ENCODE measurements at places on chromosomes 16 and 17. TPM values are rescaled to one million over a fixed set of nuclear protein-coding genes. Genes with fewer than 3 reads are reported as not detected.

DNA sequence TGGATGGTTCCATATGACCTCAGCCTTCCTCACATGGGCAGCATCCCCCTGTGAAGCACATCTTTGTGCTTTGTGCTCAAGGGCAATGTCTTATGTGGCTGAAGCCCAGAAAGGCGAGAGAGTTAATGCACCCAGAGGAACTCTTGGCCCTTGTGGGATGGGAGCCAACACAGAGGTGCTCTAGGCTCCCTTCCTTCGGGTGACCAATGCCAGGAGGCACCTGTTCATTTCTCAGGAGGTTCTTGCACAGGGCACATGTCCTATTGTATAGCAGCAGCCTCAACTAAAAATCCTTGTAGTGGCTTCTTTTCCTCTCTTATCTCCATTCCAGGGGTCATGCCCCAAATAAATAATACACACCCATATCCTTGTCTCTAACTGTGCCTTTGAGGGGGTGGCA is 83.7 kb upstream of the DNAH9 start:
- DNase-seq = no peak

- DNase-seq = no peak
These were observed 336.5 kb upstream of the CDH5 start for GRCh38 chr16:66030036-66030435.

GRCh38 chr16:75109732-75110243 is 6.8 kb downstream of the LDHD start:
- DNase-seq = no peak

GRCh38 chr16:88628512-88628974 is 9.8 kb upstream of the IL17C start:
- DNase-seq = no peak

DNA sequence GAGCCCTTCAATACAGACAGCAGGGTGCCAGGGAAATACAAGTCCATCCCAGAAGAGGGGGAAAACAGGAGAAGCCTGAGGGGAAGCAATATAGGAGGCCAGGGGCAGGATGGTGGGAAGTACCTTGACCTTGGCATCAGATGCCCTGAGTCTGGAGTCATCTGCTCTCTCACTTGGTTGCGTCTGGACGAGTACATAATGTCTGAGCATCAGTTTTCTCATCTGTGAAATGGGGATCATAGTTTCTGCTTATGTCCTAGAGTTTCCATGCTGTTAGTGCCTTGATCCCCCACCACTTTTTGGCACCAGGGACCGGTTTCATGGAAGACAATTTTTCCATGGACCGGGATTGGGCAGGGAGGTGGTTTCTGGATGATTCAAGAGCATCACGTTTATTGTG is 2.3 kb downstream of the STAT5A start:
- DNase-seq = no peak

GRCh38 chr16:14042706-14043105 is 28.4 kb upstream of the MRTFB start:
- DNase-seq = no peak

DNA sequence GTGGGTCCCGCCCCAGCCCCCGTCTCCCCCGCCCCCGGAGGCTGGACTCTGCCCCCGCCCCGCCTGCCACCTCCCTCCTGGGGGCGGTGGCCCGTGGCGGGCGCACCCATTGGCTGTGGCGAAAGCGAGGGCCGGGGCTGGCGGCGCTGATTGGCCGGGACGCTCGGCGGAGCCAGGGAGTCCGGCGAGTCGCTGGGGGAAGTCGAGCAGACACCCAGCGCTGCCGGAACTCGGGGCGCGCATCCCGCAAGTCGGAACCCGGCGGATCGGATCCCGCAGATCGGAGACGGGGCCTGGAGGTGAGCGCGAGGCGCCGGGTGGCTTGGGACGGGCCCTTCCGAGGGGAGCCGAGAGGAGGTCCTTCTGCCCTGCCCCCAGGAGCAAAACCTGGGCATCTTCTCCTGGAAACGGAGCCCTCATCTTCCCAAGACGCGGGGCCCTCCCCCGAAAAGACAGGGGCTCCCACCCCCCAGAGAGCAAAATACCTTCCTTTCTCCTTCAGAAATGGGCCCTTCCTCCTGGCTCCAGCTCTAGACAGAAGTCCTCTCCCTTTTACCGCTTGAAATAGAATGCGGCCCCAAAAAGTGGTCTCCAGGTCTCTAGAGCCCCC is at the start of gene ABAT:
Gene ABAT, plus strand, starts transcription at position 205 of the 610 bp plus-strand sequence. CDS start 61,123 bp downstream, outside the sequence.
- peak; percentile 85 for DNase-seq

DNA sequence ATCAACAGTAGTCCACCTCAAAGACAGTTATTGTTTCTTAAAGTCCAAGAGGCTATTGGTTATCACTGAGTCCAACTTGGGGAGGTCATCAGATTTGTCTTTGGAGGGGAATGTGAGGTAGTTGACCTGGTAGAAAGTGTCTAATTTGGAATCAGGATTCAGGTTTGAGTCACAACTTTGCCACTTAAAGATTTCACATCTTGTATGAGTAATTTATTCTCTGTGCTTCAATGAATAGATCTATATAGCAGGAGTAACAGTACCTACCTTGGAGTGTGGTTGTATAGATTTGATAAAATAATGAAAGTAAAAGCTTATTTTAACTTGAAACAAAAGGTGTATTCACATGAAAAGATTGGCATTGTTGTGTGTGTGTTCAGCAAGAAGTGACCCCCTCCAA is 119.3 kb upstream of the TBX2 start:
- no peak for DNase-seq

- DNase-seq = no peak
These were observed 1.7 kb downstream of the ADORA2B start for GRCh38 chr17:15946611-15947120.

- DNase-seq = no peak
These were observed 542 bp downstream of the CBX4 start for GRCh38 chr17:79838522-79839274.

- DNase-seq = no peak
These were observed 741 bp upstream of the GRB2 start for GRCh38 chr17:75406222-75406615.

- no peak for DNase-seq
These were observed 17.2 kb upstream of the NSMCE1 start for GRCh38 chr16:27285676-27286196.

NT5M gene
- 3.9 TPM for polyA plus RNA-seq

DNA sequence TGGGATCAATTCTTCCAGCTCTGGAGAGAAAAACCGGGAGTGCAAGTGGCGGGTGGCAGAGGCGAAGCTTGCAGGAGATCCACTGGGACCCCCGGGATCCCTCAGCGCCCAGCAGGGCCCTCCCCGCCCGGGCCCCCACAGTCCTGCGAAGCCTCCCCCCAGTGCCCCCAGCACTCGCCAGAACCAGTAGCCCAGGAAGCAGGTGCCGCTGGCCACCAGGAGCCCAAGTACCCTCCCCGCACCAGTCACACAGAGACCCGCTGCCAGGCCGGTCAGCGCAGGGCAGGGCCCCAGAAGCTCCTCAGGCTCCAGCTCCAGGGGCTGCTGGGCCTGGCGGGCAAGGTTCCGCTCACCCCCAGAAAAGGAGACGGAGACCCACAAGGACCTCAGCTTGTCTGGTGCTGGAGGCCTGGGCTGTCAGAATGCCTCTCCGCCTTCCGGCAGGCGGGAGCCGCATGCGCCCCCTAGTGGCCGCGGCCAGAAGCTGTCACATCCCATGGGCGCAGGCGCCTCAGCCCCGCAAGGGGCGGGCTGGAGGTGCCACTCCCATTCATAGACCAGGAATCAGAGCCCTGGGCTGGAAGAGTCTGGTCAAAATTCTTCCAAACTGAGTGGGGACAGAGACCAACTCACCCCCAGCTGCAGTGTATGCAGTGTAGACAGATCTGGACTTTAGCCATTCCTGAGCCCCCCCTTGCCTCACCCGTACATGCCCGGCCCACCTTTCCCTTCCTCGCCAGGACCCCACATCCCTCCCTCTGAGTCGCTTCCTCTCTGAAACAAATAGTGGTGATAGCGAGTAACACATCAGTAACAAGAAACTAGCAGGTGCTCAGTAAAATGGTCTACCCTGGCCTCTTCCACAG is 1002.3 kb downstream of the KCNJ18 start:
- DNase-seq = no peak

MPO gene
- polyA plus RNA-seq = 2.4 TPM

CLN3 gene
- polyA plus RNA-seq = 32.5 TPM

- no peak for DNase-seq
These were observed 816.2 kb upstream of the SOX9 start for GRCh38 chr17:71304498-71305158.

DNA sequence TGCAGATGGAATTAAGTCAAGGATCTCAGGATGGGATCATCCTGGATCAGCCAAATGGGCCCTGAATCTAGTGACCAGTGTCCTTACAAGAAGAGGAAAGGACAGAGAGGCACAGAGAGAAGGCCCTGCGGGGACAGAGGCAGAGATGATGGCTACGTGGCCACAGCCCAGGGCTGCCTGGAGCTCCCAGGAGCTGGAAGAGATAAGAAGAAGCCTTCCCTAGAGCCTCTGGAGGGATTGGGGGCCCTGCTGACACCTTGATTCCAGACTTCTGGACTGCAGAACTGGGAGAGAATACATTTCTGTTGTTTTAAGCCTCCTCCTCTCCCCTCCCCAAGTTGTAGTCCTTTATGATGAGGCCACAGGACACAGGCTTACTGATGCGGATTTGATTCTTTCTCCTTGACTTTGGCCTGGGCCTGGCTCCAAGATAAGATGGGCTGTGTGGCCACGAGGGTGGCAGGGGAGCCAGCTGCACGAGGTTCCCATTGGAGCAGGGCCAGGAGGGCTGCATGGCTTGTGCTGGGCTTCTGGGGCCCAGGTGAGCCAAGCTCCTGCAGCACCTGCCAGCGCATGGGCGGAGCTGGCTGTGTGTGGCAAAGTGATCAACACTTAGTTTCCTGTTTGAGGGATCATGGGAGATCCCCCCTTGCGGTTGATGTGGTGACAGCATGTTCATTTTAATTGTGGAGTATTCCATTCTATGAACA is 146.1 kb downstream of the IRF8 start:
- DNase-seq = no peak

TSPAN10 gene
- 4.0 TPM for polyA plus RNA-seq

BCL6B gene
- 21.8 TPM for polyA plus RNA-seq

DNA sequence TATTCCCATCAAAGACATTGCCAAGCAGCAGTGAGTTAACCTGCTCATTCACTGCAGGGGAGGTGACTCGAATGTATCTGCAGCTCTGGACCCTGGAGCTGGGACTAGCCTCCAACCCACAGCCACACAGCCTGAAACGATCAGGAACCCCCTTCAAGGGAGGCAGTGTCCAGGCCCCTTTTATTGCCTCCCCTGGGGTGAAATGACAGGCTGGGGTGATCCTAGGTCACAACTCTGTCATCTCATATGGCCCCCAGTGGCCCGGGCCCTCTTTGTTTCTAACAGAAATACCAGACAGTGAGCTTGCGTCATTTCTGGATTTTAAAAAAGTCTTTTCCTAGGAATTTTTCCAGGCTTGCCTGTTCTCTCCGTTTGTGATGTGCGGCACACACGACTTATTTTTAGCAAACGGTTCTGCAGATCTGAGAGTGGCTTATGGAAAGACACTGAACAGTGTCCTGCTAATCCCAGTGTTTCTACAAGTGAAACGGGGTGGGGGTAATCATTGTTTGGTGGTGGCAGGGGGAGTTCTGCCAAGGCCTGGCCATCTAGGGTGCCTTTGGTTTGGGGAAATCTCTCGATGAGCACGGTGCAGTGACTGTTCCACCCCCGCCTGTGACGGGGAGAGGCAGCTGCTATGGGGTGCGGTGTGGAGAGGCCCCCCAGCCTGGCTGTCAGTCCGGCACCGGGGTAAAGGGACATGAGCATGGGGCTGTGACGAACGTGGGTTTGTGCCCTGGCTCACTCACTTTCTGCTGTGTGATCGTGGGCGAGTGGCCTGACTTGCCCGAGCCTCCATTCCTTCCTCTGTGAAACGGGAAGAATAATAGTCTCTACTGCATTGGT is 27.2 kb downstream of the NAGPA start:
- no peak for DNase-seq

GRCh38 chr16:85061566-85061965 is 34.0 kb downstream of the KIAA0513 start:
- DNase-seq = no peak

GRCh38 chr16:87921236-87921773 is 15.0 kb downstream of the CA5A start:
- DNase-seq = no peak

RDM1 gene
- polyA plus RNA-seq = 3.1 TPM

BTBD17 gene
- polyA plus RNA-seq = 0.13 TPM

GRCh38 chr17:58328195-58329034 is at the start of gene TSPOAP1:
Gene TSPOAP1 (minus strand): TSS chr17:58328795. CDS start chr17:58327920, 875 bp downstream.
- peak; percentile 51 for DNase-seq

DNA sequence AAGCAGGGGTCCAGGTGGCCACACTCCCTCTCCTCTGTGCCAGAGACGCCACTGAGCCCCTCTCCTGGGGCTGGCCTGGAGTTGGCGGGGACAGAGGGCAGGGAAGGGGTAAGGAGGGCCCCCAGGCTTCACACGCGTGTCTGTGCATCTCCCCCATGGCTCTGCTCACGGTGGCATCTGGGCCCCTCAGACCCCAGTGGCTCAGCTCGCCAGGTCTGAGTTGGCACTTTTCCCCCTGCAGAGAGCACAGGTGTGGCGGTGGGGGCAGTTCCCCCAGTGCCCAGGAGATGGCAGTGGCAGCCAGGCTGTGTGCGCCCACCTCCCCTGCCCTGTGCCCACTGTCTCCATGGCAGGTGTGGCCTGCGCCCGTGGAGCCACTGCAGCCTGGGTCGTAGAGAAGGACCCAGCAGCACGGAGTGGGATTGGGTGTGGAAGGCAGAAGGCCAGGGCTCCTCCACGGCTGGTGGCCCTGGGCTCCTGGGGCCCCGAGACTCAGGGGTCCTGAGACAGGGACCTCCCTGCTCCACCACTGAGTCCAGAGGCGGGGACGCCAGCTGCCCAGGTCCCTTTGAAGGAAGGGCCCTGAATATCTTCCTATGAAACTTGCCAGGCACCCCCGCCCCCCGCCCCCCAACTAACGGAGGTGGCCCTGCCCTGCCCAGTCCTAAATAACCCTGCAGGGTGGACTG is 4.3 kb upstream of the APRT start:
- no peak for DNase-seq

GRCh38 chr17:29667969-29668368 is 45.3 kb upstream of the CORO6 start:
- DNase-seq = no peak

C16orf78 gene
- not detected for polyA plus RNA-seq

DNA sequence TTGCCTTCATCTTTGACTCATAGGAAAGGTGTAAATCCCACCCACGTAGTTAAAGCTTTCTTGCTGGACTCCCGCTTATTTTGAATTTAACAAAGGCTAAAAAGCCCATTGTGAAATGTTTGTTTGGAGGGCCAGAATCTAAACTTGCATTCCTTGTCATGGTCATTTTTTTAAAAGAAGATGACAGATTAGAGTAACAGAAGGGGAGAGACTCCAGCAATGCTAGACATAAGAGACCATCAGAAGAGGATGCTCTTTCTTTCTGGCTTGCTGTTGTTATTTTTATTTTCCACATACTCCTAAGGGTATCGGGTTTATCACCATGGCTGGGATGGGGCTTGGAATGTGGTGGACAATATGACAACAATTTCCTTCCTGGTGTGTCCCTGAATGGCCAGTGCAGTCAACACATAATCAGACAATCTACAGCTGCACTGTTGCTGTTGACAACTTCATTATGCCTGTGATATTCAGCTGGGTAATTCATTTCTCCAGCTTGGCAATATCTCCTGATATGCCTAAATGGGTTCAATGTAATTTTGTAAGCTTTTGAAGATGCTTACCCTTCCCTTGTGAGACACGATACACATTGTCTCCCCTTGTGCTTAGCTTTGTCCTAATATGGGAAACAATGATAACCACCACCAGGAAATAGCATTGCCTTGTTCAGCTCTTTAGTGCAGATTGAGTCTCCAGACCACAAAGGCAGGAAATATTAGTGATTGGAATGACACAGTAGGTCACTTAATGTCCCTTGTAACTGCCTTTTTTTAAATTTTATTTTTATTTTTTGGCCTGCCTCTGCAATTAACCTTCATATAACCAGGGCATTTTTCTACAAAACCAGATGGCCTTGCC is 164.3 kb downstream of the ANKFN1 start:
- no peak for DNase-seq
